Activated naive CD4-positive, alpha-beta T cell treated with Interleukin-2 at 50 U/mL for 16 hours (primary cell): ENCODE measurements at places on chromosomes 2 and 18.

- no peak for DNase-seq
Observed at GRCh38 chr2:152061383-152061782, 37.5 kb downstream of the CACNB4 start.

DNA sequence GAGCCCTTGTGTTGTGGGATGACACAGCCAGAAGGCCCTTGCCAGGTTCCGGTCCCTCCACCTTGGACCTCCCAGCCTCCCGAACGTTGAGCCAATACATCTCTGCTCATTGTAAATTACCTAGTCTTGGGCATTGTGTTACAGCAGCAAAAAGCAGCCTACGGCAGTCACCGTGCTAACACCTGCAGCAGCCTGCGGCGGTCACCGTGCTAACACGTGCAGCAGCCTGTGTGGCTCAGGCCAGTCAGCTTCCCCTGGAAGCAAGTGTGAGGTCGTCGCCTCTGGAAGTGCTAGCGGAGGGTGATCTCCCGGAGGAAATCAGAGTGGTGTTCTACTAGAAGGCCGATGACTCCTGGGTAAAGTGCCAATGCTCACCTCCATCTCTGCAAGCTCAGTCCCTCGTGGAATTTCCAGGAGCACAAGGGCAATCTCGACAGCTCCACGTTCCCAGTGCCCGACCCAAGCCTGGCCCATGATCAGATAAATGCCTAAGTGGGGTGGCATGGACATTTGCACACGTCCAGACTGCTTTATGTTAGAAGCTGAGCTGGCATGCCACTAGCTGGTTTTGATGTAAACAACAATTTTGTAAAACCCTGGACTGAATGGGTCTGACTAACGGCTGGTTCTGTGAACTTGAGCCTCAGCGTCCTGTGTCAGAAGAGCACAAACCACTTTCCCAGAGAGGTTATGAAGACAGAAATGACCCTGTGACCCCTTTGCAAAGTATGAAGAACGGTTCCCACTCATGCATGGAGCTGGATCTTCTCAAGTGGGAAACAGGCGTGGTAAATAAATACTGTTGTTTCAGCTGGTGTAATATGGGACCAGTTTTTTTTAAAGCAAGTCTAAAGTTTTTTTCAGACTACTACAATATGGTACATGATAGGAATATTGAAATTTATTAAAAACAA lies 11.4 kb upstream of the CNDP1 start:
- no peak for DNase-seq

GRCh38 chr2:175734686-175735085 lies 267.4 kb downstream of the LNPK start:
- no peak for DNase-seq

DNA sequence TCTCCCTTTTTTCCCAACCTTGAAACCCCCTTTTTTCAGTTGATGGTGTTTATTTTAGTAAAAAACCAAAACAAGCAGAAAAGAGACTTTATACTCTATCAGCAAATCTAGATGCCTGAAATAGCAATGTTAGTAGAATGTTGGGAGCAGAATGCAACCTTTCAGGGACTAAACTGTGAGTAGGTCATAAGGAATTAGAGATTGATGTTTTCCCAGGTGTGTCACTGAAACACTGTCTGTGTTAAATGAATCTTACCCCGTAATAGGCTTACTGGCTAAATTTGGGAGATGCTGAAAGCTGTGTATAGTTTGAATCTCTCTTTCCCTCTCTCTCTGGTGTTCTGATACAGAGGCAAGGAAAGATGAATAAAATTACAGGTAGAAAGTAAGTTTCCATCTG lies 43.8 kb downstream of the AGFG1 start:
- DNase-seq: no peak

GRCh38 chr2:177255227-177255601 lies 9.3 kb downstream of the NFE2L2 start:
- DNase-seq: no peak
